ENCODE measurements at places on chromosomes 2 and 18.

- DNase-seq = no peak
Observed at GRCh38 chr2:20976527-20976926, 67.3 kb downstream of the APOB start.

DNA sequence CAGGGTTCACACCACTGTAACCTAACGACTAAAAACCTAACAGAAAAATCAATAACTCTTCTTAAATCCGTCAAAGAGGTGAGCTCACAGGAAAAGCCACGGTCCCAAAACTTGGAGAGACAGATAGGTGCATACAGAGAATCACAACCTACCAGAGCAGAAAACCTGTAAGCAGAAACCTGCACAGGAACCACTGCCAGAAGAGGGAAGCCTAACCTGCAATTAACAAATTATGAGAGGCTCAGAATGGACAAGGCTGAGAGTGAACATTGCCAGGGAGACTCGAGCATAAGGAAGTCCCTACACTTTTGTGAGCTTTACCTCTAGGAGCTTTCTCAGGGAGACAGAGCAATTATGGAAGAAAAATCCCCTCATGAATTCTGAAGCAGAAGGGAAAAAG is 156.2 kb upstream of the NETO1 start:
- no peak for DNase-seq

DNA sequence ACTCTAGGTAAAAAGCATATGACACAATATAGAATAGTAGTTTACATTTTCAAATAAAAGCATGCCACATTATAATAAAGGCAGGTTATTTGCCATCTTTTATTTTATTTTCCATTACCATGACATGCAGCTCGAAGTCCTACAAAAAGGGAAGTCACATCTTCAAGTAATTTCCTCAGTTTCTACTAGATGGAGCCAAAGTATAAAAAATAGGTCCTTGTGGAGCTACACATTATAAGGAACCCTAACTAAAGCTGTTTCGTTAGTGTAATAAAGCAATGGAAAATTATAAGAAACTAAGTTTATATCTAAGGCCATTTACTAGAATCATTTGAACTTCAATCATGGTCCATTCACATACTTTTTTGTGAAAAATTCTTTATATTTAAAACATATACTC is 674.5 kb downstream of the KCNJ3 start:
- DNase-seq = no peak

- DNase-seq = no peak
Observed at GRCh38 chr18:22322243-22322691, 95.4 kb downstream of the CTAGE1 start.

- no peak for DNase-seq
Observed at GRCh38 chr2:189913821-189914220, 129.6 kb downstream of the PMS1 start.

DNA sequence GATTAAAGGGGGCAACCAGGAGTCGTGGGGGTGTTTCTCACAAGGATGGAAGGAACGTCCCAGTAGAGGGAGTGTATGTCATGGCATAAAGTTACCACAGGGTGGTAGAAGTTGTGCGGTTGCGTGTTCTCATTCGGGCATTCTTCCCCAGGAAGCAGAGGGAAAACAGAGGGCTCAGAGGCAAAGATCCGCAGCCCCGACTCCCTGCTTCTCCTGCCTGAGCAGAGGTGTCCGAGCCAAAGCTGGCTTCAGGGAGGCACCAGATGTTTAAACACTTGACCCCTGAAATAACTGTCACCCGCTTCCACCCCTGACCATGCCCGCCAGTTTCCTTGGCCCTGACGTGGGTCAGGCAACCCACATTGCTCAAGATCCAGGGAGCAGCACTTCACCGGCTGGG is 83.7 kb downstream of the EN1 start:
- peak; percentile 24 for DNase-seq

DNA sequence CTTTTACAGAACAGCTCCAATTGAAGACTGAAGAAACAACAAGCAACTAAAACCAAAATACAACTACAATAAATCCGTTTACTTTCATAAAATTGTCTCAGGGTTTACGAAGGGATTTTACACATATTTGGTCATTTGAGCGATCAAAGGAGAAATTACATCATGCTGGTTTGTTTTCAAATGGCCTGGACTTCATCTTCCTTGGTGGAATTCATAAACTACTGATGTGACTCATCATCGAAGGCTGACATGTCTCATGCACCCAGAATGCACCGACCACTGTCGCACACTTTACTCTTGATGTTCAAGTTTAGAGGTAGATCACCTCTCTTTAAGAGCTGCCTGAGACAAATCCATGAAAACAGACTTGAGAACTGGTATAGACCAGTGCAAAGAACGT is 25.6 kb upstream of the PMAIP1 start:
- no peak for DNase-seq

- no peak for DNase-seq
Observed at GRCh38 chr2:16745466-16745865, 79.8 kb upstream of the CYRIA start.

DNA sequence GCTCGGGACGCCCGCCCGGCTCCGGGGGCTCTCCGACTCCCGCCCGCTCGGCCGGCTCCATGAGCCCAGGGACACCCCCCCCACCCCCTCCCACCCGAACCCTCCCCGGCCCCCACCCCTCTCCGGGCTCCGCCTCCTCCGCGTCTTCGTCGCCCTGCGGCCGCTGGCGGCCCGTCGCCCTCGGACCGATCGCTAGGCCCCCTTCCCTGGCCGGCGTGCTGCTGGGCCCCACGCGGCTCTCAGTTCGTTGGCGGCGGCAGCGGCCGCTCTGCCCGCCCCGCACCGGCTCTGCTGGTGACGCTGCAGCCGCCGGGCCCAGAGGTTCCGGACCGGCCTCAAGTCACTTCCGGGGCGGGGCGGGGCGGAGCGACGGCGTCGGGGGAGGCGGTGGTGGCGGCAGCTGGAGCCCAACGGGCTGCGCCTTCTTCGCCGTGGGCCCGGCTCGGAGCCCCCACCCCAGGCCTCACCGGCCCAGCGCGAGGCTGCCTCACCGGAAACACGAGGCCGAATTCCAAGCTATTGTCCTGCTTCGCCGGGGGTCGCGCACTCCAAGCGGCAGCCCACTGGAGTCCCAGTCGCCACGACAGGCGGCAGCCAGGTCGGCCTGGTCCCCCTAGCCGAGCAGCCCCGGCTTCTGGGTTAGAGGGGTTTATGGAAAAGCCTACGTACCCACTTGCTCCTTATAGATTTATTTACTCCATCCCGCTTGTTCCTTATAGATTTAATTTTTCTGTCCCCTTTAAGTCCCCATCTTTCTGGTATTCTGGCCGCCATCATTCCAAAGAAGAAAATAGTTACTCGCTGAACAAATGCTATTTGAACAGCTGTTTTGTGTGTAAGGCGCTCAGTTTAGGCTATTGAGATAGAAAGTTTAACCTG is at the start of gene PSME4:
TSS of gene PSME4 (minus strand) at position 270 of the 879 bp plus-strand sequence. CDS start at position 61, 209 bp downstream.
- peak; percentile 94 for DNase-seq

- DNase-seq = peak; percentile 70
Observed at GRCh38 chr2:241559323-241560161, 997 bp downstream of the BOK start.

- no peak for DNase-seq
Observed at GRCh38 chr2:150327564-150328489, 159.6 kb downstream of the RND3 start.

DNA sequence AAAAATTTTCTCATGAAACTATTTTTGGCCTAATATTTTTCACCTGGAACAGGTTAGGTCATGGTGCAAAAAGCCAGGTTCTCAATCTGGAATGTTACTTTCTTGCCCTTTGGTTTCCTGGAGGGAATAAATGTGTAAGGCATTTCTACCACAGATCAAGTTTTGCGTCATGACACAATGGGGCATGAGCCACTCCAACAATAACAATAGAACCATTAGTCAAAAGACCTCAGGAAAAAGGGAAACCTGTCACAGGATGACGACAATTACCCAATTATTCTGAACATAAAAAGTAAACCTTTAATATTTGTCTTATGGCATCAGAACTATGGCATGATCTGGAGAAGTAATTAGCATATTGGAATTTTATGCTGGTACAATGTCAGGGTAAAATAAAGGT is 88.2 kb upstream of the HNRNPA3 start:
- no peak for DNase-seq

DNA sequence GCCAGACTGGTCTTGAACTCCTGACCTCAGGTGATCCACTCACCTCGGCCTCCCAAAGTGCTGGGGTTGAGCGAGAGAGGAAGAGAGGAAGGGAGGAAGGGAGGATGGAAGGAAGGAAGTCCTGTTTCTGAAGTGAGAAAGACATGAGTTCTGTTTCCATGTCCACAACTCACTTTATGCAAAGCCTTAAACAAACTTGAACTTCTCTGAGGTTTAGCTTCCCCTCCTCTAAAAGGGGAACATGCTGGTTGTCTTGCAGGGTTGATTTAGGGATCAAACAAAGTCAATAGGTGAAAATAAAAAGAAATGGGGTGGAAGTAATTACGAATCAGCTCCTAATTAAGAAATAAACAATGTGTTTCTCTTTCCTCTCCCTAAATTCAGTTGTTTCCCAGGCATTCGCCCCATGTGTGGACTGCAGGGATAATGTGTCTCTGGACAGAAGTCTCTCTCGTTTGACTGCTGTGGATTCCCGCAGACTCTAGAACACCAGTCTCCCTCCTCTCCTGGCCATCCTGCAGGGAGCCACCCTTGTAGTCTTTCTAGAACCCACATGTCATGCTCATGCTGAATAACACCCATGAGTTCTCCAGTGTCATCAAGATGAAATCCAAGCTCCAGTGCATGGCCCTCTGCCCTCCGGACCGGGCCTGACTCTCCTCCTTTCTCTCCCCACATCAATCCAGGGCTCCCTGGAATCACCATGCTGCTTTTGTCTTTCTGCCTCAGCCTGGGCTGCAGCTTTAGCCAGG is 229.3 kb upstream of the TRIB2 start:
- no peak for DNase-seq

DNA sequence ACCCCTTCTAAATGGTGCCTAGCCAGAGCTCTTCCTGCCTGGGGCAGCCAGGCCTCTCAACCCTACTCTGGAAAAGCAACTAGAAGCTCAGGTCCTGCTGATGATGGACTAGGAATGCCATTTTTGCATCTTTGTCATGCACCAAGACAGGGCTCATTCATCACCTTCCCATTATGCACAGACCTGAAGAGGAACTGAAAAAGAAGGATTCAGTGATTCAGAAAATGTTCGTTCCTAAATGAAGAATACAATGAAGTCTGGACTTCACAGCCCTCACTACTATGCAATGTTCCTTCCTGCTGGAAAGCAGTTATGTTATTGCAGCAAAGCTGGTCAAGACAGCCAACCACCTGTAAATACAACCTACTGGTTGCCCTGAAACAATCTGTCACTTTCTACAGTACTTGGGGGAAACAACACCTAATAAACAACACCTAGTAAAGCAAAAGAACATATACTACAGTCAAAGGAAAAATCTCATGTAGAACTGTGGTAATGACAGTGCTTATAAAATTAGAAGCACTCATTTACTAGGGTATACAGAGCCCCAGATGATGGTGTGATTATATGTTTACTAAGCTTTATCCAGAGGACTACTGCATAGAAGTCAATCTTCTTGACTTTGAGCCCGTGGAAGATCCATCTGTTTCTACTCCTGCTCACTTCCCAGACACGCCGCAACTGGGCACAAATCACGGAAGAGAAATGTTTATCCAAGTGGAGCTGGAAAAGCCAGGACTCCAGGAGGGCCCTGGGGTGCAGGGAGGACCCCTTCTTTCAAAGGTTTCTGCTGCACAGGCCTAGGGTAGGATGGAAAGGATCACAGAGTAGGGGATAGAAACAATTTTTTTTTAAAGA is 103.1 kb upstream of the THOC1 start:
- DNase-seq = no peak

DNA sequence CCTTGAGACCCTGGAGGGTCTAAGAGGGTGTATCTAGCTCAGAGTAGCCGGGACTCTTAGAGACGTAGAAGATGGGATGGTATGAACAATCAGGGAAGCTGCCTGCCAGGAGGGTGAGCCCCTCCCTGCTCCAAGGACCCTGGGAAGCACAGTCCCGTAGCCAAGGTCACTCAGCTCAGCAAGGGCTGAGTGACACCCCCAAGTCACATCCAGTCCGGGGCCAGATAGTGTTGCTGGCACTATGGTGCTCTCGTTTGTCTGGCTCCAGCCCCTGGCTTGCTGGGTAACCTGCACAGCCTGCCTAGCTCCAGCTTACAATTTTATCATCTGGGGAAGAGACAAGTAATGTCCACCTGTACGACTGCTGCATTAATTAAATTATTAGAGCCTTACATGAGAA is 22.3 kb downstream of the REEP1 start:
- DNase-seq = no peak

DNA sequence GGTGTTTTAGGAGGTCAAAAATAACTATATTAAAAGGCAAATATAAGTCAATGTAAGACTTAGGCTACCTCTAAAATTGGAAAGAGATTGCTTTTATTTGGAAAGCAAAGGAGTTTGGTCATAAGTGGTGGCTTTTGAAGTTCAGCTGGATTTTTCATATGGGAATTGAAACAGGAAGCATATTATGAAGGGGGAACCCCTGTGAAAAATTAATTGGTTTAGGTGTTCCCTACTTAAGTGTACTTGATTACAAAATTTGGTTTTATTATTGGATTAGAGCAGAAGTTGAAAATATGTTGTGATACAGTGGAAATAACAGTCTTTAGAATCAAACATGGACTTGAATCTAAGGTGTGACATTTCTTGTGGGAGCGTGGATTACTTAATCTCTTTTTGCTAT is 121.4 kb upstream of the TTC27 start:
- DNase-seq = no peak

GRCh38 chr2:190062053-190062452 is 476 bp downstream of the MSTN start:
- DNase-seq = no peak

DNA sequence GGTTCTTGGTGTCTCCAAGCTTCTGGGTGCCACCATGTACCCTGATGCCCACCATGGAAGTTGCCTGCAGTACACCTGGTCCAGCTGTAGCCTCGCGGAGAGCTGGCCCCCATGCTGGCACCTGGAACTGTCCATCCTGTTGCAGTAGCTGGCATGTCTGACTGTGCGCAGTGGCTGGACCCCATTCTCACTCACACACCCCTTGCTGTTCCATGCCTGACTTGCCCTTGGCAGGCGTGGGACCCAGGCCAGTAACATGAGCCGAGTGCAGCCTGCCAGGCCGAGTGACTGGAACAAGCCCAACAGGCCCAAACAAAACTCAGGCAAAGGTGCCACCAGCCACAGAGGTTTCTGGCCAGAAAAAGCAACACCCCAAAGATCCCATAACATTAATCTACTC is 73.8 kb downstream of the NEURL3 start:
- no peak for DNase-seq

GRCh38 chr2:180411661-180412060 is 404.6 kb upstream of the CWC22 start:
- DNase-seq = peak; percentile 8

GRCh38 chr2:62293490-62294271 is 97.8 kb downstream of the B3GNT2 start:
- DNase-seq = no peak

- no peak for DNase-seq
Observed at GRCh38 chr2:182247831-182248230, 179.0 kb downstream of the PDE1A start.
